ENCODE measurements at places on chromosomes 4 and X. TPM values are rescaled to one million over a fixed set of nuclear protein-coding genes. Genes with fewer than 3 reads are reported as not detected.

Gene NDST3
- not detected for total RNA-seq

Gene ATP1B4
- total RNA-seq = not detected

Gene KLF8
- total RNA-seq = 5.4 TPM

Gene AFM
- total RNA-seq = not detected

- no peak for DNase-seq
- no peak overlapping the region for H3K27ac ChIP-seq
- no peaks in the 10 kb centered on the region for H3K36me3 ChIP-seq
- no peaks in the 10 kb centered on the region for H3K27me3 ChIP-seq
- H3K4me1 ChIP-seq = no peaks in the 10 kb centered on the region
- no peak overlapping the region for H3K4me3 ChIP-seq
Observed at GRCh38 chrX:3216581-3217180, 129.8 kb downstream of the MXRA5 start.

DNA sequence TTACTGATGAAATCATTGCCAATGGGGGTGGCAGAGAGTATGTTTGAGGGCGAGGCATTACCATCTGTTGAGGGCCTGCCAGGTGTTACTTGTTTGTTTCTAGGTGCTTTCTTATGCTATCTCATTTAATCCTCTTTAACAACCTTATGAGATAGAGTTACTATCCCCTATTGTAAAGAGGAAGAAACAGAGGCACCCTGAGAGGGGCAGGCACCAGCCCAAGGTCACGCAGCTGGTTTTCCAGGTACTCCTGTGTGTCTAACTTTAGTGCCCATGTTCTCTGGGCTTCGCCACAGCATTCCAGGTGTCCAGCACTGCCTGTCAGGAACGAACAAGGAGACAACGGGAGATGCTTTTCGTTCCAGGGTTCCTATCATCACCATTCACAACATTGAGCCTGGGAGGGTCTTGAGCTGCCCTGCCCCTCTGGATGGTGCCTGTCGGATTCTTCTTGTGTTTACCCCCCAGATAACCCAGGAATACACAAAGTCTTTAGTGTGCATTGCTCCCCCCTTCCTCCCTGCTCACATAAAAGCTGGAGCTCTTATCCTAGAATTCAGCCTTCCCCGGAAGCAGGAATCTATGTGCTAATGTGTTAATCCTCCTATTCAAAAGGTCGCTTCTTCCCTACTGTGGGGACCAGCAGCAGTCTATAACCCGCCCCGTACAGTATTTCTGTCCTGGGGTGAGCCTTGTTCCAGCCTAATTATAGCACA lies 24.9 kb upstream of the GPC4 start:
- DNase-seq = no peak
- no peaks in the 10 kb centered on the region for H3K27me3 ChIP-seq
- no peak overlapping the region for H3K4me3 ChIP-seq
- no peak overlapping the region for H3K27ac ChIP-seq
- no peaks in the 10 kb centered on the region for H3K4me1 ChIP-seq

DNA sequence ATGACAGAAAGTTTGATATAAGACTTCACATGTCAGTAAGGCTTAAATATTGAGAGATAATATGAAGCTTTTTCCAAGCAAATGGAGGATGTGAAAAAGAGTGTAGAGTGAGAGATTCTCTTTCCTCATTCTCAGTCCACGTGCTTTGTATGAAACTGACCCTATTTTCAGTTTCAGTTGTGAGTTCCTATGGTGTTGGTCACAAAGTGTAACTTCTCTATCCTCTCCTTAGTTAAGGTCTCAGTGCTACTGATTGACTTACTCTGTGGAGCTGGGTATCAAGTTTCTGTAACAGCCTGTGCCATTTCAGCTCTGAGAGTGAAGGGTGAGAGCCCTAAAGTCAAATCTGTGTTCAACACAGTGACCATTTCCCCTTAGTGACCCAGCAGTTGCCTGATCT lies 277.2 kb downstream of the EPHA5 start:
- H3K27me3 ChIP-seq = no peaks in the 10 kb centered on the region
- H3K4me1 ChIP-seq = no peaks in the 10 kb centered on the region
- no peaks in the 10 kb centered on the region for H3K36me3 ChIP-seq
- no peak for DNase-seq

- no peaks in the 10 kb centered on the region for H3K36me3 ChIP-seq
- no peak for DNase-seq
- H3K4me3 ChIP-seq = no peak overlapping the region
- H3K27ac ChIP-seq = no peak overlapping the region
Observed at GRCh38 chr4:28426251-28426650, 1565.6 kb downstream of the STIM2 start.

DNA sequence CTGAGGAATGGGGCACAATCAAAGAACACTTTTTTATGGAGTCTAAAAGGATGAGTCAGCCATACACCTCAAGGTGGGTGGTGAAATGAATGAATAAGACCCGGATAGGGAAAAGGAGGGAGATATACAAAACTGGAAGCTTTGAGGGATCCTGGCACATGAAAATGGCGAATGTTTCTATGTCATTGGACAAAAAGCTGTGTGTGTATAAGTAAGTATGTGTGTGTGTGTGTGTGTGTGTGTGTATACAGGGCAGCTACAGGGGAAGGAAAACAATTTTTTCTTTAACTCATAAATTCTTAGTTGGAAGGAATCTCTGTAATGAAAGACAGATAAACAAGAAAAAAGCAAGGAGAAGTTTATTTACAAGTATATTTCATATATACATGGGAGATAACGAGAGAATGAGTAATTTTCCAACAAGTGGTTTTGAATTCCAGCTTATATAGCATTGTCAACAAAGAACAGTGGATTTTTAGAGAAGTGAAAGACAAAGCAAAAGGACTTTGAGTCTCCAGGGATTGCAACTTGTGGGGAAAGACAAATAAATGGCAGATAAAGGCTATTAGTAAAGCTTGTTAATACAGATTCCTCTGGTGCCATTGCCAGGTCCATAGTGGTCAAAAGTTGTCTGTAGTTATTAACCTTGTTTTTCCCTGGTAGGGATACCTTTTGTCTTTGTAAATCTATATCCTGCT lies 99.7 kb downstream of the MMRN1 start:
- H3K27ac ChIP-seq = no peak overlapping the region
- no peak for DNase-seq
- no peak overlapping the region for H3K4me3 ChIP-seq
- H3K36me3 ChIP-seq = no peaks in the 10 kb centered on the region
- no peaks in the 10 kb centered on the region for H3K27me3 ChIP-seq
- H3K4me1 ChIP-seq = no peaks in the 10 kb centered on the region

GRCh38 chrX:129777218-129778030 lies 2.3 kb upstream of the SASH3 start:
- peaks cover 70% of the 10 kb centered on the region for H3K4me1 ChIP-seq
- H3K27ac ChIP-seq = peak overlapping the region; percentile 62
- H3K27me3 ChIP-seq = no peaks in the 10 kb centered on the region
- H3K4me3 ChIP-seq = peak overlapping the region; percentile 59

GRCh38 chr4:155060419-155060818 lies 148.0 kb upstream of the NPY2R start:
- no peak overlapping the region for H3K27ac ChIP-seq
- H3K4me1 ChIP-seq = no peaks in the 10 kb centered on the region
- H3K36me3 ChIP-seq = no peaks in the 10 kb centered on the region
- H3K27me3 ChIP-seq = no peaks in the 10 kb centered on the region

DNA sequence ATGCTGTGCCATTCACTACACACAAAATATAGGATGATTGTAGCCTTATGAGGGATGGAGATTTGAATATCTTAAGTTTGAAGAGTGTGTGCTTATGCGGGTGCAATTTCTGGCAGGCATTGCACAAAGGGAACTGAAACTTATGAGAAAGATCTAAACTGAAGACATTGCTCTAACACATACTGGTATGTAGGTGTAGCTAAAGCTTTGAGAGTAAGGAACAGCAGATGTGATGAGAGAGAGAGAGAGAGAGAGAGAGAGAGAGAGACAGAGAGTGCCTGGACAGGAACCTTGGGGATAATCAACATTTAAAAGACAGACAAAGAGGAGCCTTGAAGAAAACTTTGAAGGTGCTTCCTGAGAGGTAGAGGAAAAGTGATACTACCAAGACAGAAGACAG lies 379.7 kb downstream of the SPRY1 start:
- no peaks in the 10 kb centered on the region for H3K4me1 ChIP-seq
- DNase-seq = no peak
- no peak overlapping the region for H3K27ac ChIP-seq
- no peaks in the 10 kb centered on the region for H3K27me3 ChIP-seq
- no peak overlapping the region for H3K4me3 ChIP-seq

GRCh38 chr4:21830272-21830671 lies 118.3 kb downstream of the KCNIP4 start:
- H3K27me3 ChIP-seq = no peaks in the 10 kb centered on the region
- H3K4me1 ChIP-seq = no peaks in the 10 kb centered on the region
- DNase-seq = no peak
- H3K4me3 ChIP-seq = no peak overlapping the region
- H3K27ac ChIP-seq = no peak overlapping the region
- no peaks in the 10 kb centered on the region for H3K36me3 ChIP-seq

DNA sequence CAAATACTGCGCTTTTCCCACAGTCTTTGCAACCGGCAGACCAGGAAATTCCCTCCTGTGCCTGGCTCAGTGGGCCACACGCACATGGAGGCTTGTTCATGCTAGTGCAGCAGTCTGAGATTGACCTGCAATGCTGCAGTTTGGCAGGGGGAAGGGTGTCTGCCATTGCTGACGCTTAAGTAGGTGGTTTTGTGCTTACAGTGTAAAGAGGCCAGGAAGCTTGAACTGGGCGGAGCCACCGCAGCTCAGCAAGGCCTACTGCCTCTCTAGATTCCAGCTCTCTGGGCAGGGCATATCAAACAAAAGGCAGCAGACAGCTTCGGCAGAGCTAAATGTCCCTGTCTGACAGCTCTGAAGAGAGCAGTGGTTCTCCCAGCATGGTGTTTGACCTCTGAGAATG lies 390.5 kb upstream of the TECRL start:
- no peaks in the 10 kb centered on the region for H3K27me3 ChIP-seq
- no peaks in the 10 kb centered on the region for H3K4me1 ChIP-seq
- no peaks in the 10 kb centered on the region for H3K36me3 ChIP-seq
- H3K27ac ChIP-seq = no peak overlapping the region
- no peak overlapping the region for H3K4me3 ChIP-seq

DNA sequence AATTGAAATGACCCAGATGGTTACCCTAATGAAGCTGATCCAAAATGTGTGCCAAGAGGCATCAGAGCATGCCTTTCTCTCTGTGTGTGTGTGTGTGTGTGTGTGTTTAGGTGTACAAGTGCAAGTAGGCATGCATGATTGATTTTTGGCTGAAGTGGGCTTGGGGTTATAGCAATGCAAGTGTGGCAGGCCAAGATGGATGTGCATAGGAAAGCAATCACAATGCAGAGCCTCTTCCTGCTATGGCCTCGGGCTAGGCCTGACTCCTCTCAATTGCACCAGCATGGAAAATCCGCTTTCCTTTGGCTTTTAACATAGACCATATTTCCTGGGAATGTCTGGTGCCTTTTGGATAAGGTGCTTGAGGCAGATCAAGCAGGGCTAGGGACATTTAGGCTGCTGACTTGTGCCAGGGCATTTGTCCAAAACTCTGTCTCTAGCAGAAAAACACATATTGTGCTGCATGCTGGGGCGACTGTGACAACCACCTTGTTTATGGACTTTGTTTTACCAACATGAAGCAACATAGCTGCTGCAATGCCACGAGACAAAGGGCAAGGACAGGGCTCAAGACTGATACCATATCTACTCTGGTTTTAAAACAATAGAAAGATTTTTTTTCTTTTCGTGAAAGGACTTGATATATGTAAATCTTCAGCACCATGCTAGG lies 395.7 kb downstream of the RAPGEF2 start:
- no peak for DNase-seq
- H3K4me3 ChIP-seq = no peak overlapping the region
- no peaks in the 10 kb centered on the region for H3K4me1 ChIP-seq
- H3K27ac ChIP-seq = no peak overlapping the region
- H3K27me3 ChIP-seq = no peaks in the 10 kb centered on the region

DNA sequence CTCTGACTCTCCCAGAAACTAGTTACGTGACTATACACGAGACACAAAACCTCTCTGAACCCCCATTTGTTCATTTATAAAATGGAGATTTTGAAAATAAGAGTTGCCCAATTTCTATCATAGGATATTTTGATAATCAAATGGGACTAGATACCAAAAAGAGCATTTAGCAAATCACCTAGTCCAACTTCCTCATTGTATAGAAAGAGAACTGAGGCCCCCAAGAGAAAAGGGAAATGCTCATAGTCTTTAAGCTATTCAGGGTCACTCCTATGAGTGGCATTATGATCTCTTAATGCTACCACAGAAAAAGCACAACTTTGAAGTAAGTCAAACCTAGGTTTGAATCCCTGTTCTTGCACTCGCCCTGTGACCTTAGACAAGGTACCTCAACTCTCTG lies 62.7 kb downstream of the BMP15 start:
- no peak overlapping the region for H3K27ac ChIP-seq
- DNase-seq = no peak
- no peaks in the 10 kb centered on the region for H3K36me3 ChIP-seq
- no peaks in the 10 kb centered on the region for H3K4me1 ChIP-seq

- H3K27ac ChIP-seq = no peak overlapping the region
- no peaks in the 10 kb centered on the region for H3K4me1 ChIP-seq
- H3K27me3 ChIP-seq = no peaks in the 10 kb centered on the region
- H3K4me3 ChIP-seq = no peak overlapping the region
- no peak for DNase-seq
Observed at GRCh38 chr4:139910106-139910505, 243.9 kb downstream of the MAML3 start.

DNA sequence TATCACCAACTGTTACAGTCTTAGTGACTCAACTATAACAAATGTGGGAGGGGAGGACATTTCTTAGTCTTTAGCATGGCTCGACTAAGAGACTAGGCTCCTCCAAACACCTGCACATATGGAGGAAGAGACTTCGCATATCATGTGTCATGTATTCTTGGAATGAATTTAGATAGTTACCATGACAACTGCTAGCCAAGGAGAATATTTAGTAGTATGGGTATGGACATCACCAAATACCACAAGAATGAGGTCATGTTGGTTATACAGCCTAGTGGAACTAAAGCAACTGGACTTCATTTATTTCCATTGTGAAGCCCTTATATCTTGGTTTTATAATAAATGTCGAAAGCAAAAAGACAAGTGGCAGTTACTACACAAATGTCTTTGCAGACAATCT lies 512.3 kb downstream of the CFAP47 start:
- DNase-seq = no peak
- no peak overlapping the region for H3K27ac ChIP-seq
- no peaks in the 10 kb centered on the region for H3K27me3 ChIP-seq
- H3K4me3 ChIP-seq = no peak overlapping the region

DNA sequence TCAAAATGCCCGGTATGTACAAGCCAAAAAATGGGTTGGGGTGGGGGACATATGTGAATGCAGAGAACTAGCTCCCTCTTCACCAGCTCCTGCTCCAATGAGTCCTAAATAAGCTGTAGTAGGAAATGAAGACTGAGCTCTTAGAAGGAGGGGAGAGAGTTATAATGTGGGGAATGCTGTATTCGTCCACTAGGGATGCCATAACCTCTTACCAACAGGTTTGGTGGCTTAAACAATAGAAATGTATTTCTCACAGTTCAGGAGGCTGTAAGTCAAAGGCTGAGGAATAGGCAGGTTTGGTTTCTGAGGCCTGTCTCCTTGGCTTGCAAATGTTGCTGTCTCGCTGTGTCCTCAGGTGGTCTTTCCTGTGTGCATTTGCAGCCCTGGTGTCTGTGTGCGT lies 4.4 kb upstream of the INPP4B start:
- H3K27ac ChIP-seq = no peak overlapping the region
- no peak for DNase-seq
- H3K4me1 ChIP-seq = peaks cover under 1% of the 10 kb centered on the region
- no peaks in the 10 kb centered on the region for H3K36me3 ChIP-seq
- no peaks in the 10 kb centered on the region for H3K27me3 ChIP-seq

Data from CD4-positive, alpha-beta memory T cell (primary cell).